A549 treated with AZD2906 at 1 μM for 4 hours (cell line): ENCODE measurements at places on chromosomes 1 and 21. TPM values are rescaled to one million over a fixed set of nuclear protein-coding genes. Genes with fewer than 3 reads are reported as not detected.

LCE1C gene
- total RNA-seq = 0.22 TPM in 1 of 5 replicates, not detected in the others

NMNAT2 gene
- total RNA-seq = 0.47 to 0.85 TPM (median 0.70 TPM) in 5 replicates

IRF6 gene
- 0.13 to 0.30 TPM (median 0.15 TPM) in 5 replicates for total RNA-seq

SLC2A1 gene
- 94.7 to 148 TPM (median 113 TPM) in 5 replicates for total RNA-seq

KRTAP6-1 gene
- not detected in 5 replicates for total RNA-seq

SPTA1 gene
- not detected in 5 replicates for total RNA-seq

AGBL4 gene
- total RNA-seq = not detected in 5 replicates

RIPPLY3 gene
- total RNA-seq = 0.33 to 0.67 TPM (median 0.54 TPM) in 5 replicates

PLA2G2D gene
- total RNA-seq = 0.02 TPM in 1 of 5 replicates, not detected in the others

CFAP45 gene
- 0.49 to 0.67 TPM (median 0.55 TPM) in 5 replicates for total RNA-seq

HNRNPR gene
- 145 to 210 TPM (median 158 TPM) in 5 replicates for total RNA-seq

GSTM1 gene
- not detected in 5 replicates for total RNA-seq

MRPL37 gene
- 87.8 to 96.3 TPM (median 94.2 TPM) in 5 replicates for total RNA-seq

KCNQ4 gene
- 0.18 to 0.38 TPM (median 0.32 TPM) in 5 replicates for total RNA-seq

ZNF593OS gene
- 0.18 to 0.28 TPM in 2 of 5 replicates, not detected in the others for total RNA-seq

PTPN7 gene
- 0.05 TPM in 1 of 5 replicates, not detected in the others for total RNA-seq

RFX5 gene
- total RNA-seq = 18.1 to 21.5 TPM (median 20.6 TPM) in 5 replicates

IQGAP3 gene
- 13.7 to 19.1 TPM (median 15.6 TPM) in 5 replicates for total RNA-seq

ADCY10 gene
- total RNA-seq = 0.02 to 0.13 TPM (median 0.07 TPM) in 4 of 5 replicates, not detected in the other

PIGM gene
- total RNA-seq = 3.8 to 5.1 TPM (median 4.3 TPM) in 5 replicates

FAAH gene
- 0.46 to 1.1 TPM (median 0.62 TPM) in 5 replicates for total RNA-seq

AIM2 gene
- total RNA-seq = not detected in 5 replicates

OR2AK2 gene
- total RNA-seq = not detected in 5 replicates

ATAD3C gene
- not detected in 5 replicates for total RNA-seq

BGLAP gene
- total RNA-seq = 0.15 to 0.37 TPM (median 0.32 TPM) in 5 replicates

NUDT17 gene
- 6.6 to 8.5 TPM (median 7.2 TPM) in 5 replicates for total RNA-seq

MCOLN3 gene
- total RNA-seq = 2.7 to 3.6 TPM (median 3.5 TPM) in 5 replicates

IFI44 gene
- total RNA-seq = 0.32 to 0.83 TPM (median 0.49 TPM) in 5 replicates

TRIM45 gene
- 0.90 to 1.6 TPM (median 1.1 TPM) in 5 replicates for total RNA-seq

VPS13D gene
- total RNA-seq = 6.0 to 7.8 TPM (median 6.3 TPM) in 5 replicates

HAPLN2 gene
- total RNA-seq = 0.13 to 0.29 TPM (median 0.20 TPM) in 4 of 5 replicates, not detected in the other

VCAM1 gene
- total RNA-seq = 0.04 to 0.08 TPM (median 0.05 TPM) in 5 replicates

PLA2G2A gene
- total RNA-seq = not detected in 5 replicates

GBP2 gene
- total RNA-seq = 0.59 to 1.3 TPM (median 0.65 TPM) in 5 replicates

ITLN2 gene
- total RNA-seq = 0.64 to 0.98 TPM (median 0.83 TPM) in 5 replicates

GBP7 gene
- not detected in 5 replicates for total RNA-seq

SUSD4 gene
- total RNA-seq = 0.40 to 1.1 TPM (median 0.62 TPM) in 5 replicates

C1orf87 gene
- total RNA-seq = not detected in 5 replicates

KRTAP11-1 gene
- not detected in 5 replicates for total RNA-seq

SPRR3 gene
- not detected in 5 replicates for total RNA-seq

TNFRSF1B gene
- 0.52 to 0.65 TPM (median 0.60 TPM) in 5 replicates for total RNA-seq

GNB1 gene
- 173 to 208 TPM (median 198 TPM) in 5 replicates for total RNA-seq

PTGS2 gene
- 3.4 to 5.3 TPM (median 5.1 TPM) in 5 replicates for total RNA-seq

CELA3B gene
- total RNA-seq = not detected in 5 replicates

XKR8 gene
- 4.2 to 6.5 TPM (median 5.7 TPM) in 5 replicates for total RNA-seq

CFAP74 gene
- 0.02 to 0.07 TPM (median 0.06 TPM) in 3 of 5 replicates, not detected in the others for total RNA-seq

INPP5B gene
- total RNA-seq = 4.0 to 4.9 TPM (median 4.1 TPM) in 5 replicates

C1orf141 gene
- total RNA-seq = not detected in 5 replicates

C8B gene
- not detected in 5 replicates for total RNA-seq

ARHGEF16 gene
- 3.9 to 5.2 TPM (median 5.0 TPM) in 5 replicates for total RNA-seq

S100B gene
- total RNA-seq = not detected in 5 replicates

SLC44A3 gene
- 1.6 to 1.9 TPM (median 1.6 TPM) in 5 replicates for total RNA-seq

ABCA4 gene
- 0.08 to 0.17 TPM (median 0.11 TPM) in 5 replicates for total RNA-seq

SPAG17 gene
- not detected in 5 replicates for total RNA-seq

ASPM gene
- total RNA-seq = 17.6 to 22.5 TPM (median 20.6 TPM) in 5 replicates

LCE6A gene
- total RNA-seq = not detected in 5 replicates

RHOC gene
- 352 to 388 TPM (median 364 TPM) in 5 replicates for total RNA-seq
